ENCODE measurements at places on chromosomes 4 and X.

- no peak for DNase-seq
These were observed 939.7 kb upstream of the LCORL start for GRCh38 chr4:18961266-18961665.

GRCh38 chrX:137896123-137896522 is 330.2 kb downstream of the ZIC3 start:
- DNase-seq: no peak

DNA sequence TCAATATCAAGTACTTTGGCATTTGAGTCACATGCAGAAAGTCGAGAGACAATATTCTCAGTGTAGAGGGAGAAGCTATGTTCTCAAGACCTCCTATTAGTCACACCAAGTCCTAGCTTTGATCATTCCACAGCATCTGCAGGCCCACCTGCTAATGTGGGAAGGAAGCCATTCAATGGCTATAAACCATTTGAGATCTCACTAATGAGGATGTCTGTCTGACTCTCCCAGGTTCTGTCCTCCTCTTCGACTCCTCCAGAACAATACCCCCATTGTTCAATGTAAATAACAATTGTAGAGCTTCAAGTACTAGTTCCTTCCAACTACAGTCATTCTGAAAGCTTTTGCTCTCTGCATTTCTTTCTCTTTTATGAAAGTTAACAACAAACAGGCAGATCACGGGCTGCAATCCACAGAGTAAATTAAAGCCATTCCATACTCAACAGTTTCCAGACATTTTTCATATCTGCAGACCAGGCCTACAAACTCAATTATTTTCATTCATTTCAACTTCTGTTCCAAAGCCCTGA is 140.2 kb upstream of the EDNRA start:
- DNase-seq: no peak

DNA sequence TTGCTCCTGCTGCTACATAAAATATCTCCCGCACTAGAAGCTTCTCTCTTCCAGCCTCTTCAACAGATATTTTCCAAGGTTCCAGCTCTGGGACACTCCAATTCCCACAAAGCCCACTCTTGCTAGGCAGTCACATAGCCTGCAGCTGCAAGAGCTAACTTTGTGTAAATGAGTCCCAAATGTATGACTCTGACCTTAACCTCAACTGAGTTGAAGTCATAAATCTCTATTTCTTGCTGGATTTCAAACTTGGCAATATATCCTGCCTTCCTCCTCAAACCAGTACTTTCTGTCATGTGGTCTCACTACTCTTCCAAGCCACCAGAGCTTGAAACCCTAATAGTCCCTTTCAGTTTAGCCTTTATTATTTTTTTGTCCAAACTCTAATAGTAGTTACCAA is 315.4 kb upstream of the GRIA3 start:
- DNase-seq: no peak

GRCh38 chr4:71187404-71188155 is 151.2 kb upstream of the SLC4A4 start:
- no peak for DNase-seq

DNA sequence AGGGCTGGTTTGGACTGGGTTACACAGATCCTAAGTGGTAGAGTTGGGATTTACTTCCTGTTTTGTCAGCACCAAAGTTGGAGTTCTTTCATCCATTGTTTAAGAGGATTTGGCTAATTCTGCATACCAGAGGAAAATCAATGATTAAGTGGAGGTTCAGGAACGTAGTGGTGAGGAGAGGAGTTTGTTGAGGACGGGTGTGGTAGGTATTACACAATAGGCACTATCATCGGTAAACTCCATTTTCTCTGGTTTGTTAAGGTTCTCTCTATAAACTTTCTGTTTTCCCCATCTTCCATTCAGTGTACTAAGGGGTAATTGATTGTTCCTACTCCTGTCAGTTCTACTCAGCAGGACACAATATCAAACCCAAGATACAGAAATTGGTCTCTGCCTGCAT is 107.5 kb upstream of the VCX2 start:
- no peak for DNase-seq

DNA sequence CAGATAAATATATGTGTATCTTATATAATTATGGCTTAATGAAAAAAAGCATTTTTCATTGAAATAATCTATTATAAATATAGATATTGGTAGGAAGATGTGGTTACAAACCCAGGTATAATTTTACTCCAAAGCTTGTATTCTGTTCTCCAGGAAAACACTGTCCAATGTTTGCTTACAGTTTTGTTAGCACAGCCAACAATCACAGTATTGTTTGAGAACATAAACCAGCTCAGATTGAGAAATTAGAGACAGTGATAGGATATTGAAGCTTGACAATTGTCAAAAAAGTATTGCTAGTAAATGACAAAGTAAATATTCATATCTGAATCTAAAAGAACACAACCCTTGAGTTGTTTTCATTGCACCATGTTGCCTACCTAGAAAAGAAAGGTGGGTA is 228.8 kb downstream of the ADGRL3 start:
- DNase-seq: no peak

DNA sequence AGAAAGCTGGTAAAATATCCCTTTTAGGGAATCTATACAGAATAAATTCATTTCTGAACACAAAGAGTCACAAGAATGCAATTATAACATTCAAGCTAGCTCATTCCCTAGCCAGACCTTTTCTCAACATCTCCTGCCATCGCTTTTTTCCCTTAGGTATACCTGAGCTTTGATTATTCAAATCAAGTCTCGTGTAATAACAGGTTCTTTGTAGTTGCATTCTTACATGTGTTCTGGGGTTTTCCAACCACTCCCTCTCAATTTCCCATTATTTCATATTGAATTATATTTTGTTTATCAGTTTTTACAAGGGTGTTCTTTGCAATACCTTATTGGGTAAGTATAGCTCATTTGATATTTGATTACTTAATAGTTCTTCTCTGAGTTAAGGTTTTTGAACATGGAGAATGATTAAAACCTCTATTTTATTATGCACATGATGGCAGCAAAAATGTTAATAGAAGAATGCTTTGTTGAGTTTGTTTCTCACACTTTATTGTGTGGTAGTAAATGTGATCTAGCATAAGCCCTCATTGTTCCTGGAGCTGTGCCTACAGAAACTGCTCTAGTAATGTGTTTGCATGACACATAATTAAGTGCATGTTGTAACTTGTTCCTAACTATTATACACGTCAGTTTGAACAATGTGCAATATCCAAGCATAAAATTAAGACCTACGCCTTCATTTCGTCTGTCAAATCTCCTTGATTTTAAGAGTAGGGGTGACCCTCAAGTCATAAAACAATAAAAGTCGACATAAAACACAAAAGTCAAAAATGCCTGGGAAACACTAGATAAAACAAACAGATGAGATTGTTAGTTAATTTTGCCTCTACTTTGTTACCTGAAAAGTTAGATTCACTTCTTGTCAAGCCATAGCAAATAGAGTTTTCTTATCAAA is 124.0 kb upstream of the POF1B start:
- peak; percentile 70 for DNase-seq

- DNase-seq: no peak
These were observed 38.6 kb downstream of the PJA1 start for GRCh38 chrX:69126642-69127041.

GRCh38 chr4:120771907-120772306 is 150.6 kb downstream of the PRDM5 start:
- DNase-seq: no peak

DNA sequence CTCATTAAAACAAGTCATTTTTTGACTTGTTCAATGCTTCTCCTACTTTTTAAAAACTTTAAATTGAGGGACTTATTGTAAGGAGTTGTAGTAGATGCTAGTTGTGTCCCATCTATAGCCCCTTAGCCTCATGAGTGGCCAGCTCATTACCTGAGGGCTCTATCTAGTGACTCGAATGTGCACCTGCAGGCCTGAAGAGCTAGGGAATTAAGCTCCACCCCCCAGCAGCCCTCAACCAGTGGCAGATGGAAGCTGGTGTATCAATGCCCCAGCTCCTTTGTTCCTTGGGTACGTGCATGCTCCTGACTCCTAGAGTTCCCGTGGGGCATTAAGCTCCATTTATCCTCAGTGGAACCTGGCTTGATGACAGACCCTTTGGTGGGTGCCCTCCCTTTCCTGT is 146.7 kb upstream of the FAM9B start:
- no peak for DNase-seq

GRCh38 chr4:70706516-70706915 is 15.2 kb upstream of the RUFY3 start:
- no peak for DNase-seq

DNA sequence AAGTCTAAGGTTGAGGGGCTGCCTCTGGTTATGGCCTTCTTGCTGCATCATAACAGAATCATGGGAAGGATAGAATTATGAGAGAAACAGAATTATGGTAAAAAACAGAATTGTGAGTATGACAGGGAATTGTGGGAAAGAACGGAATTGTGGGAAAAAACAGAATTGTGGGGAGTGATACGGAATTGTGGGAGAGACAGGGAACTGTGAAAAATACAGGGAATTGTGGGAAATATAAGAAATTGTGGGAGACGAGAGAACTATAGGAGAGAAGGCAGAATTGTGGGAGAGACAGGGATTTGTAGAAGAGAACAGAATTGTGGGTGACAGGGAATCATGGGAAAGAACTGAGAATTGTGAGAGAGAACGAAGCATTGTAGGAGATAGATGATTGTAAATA is 159.1 kb downstream of the FRMPD4 start:
- DNase-seq: no peak

DNA sequence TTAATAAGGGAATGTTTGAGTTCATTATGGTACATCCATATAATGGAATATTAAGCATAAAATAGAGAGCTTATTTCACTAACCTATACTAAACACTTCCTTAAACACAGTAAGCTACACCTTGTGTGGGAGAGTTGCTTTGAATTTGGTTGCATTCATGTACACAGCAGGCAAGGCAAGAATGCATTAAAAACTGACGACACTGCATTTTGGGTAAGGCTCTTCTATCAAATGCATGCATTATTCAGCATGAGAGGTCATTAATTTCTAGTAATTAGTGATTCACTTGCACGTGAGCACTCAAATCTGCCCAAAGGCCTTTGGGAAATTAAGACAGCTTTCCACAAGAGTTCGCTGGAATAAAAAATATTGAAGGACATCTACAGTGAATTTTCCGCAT is 8.8 kb upstream of the C1GALT1C1 start:
- DNase-seq: no peak

GRCh38 chrX:120140293-120140981 is 18.0 kb upstream of the RHOXF2 start:
- no peak for DNase-seq

GRCh38 chr4:77065382-77065781 is 10.4 kb downstream of the CCNI start:
- DNase-seq: no peak

DNA sequence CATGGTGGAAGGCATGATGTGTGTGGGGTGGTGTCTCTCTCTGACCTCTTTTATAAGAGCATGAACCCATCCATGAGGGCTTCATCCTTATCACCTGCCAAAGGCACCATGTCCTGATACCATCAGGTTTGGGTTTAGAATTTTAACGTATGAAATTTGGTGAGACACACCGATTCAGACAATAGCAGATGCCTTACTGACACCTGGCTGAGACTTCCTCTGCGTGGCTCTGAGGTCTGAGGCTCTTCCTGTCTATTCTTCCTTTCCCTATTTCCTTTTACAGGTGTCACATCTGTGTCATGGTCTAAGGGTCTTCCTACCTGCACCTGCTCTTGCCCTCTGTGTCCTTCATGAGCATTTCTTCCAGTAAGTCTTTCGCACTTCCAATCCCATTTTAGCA is 320.7 kb upstream of the CLNK start:
- DNase-seq: no peak

DNA sequence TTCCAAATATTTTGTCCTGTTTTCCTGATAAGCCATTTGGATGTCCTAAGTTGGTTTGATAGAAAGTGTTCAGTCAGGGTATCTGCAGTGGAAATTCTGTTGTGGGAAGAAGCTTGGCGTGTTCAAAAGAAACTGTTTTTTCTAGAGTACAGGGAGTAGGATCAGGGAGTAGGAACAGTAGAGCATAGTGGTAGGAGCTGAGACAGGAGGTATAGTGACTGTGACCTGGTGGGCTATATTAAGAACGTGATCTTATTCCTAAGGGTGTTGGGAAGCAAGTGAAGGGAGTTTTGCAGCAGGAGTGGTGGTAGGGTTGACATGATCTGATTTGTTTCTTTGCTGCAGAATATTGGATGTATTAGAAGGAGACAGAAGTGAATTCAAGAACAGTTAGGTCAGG is 348.2 kb downstream of the BMPR1B start:
- no peak for DNase-seq

DNA sequence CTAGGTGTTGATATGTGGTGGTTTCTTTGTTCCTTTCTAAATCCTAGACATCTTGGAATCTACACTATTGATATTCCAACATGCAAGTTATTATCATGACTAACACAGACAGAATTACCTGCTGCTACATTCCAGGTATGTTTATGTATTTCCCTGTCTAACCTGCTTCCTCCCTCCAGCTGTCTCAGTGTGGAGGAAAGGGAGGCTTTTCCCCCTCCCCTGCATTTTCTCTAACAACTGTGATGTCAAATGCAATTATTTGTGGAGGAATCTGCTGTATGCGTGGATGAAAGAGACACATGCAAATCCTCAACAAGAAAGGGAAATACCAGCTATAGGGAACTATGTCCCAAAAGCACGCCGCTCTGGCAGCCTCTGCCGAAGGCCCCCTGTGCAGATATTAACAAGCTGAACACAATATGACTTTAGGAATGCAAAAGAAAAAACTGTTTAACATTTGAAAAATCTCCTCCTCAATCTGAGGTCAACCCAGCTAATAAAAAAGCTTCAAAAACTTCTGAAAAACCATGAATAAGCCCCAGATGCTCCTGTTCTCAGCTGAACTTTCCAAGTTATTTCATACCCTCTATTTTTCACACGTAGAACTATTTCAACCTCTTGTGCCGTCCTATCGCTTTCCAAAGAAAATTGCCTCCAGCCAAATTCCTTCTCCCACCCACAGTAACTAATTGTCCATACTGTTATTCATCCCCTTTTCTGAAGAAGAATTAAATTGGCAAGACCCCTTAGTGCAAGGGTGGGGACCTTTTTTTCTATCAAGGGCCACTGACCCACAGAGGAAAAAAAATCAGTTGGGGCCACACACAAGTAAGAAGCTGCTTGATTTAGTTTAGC is 225.1 kb upstream of the GPC4 start:
- DNase-seq: no peak

GRCh38 chr4:78409612-78410202 is 141.9 kb upstream of the ANXA3 start:
- DNase-seq: no peak

DNA sequence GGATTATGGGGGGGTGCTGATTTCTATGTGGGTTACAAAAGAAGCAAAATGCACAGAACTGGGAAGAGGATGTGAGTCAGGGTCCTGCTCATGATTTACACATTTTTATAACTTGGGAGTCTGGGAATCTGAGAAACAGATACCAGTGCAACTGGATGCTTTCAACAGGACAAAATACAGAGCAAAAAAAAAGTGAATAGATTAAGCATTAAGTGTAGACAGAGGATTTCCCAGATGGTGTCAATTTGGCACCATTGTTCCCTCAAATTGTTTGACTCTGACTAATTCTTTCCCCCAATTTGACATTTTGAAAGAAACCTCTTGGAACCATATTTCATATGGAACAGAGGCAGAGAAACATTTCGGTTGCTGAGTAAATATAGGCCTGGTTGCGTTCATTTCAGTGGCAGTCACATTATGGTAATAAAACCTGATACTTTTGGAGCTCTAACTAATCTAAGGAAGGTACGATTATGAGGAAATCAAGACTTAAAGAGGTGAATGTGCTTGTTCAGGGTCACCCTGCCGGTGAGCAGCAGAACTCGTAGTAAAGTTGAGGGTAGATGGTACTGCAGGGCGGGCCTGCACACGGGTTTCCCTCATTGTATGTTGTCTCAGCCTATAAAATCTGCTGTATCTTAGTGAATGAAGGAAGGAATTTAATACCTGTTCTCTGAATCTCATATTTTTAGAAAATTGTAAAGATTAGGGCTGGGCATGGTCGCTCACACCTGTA is 18.7 kb upstream of the CDKL5 start:
- DNase-seq: no peak

Measured in NCI-H1417 treated with DMSO at 0.1 percent for 48 hours (cell line).